ENCODE measurements at places on chromosomes 6 and 20.

GRCh38 chr6:128074567-128074966 lies 173.7 kb upstream of the THEMIS start:
- no peak for DNase-seq

DNA sequence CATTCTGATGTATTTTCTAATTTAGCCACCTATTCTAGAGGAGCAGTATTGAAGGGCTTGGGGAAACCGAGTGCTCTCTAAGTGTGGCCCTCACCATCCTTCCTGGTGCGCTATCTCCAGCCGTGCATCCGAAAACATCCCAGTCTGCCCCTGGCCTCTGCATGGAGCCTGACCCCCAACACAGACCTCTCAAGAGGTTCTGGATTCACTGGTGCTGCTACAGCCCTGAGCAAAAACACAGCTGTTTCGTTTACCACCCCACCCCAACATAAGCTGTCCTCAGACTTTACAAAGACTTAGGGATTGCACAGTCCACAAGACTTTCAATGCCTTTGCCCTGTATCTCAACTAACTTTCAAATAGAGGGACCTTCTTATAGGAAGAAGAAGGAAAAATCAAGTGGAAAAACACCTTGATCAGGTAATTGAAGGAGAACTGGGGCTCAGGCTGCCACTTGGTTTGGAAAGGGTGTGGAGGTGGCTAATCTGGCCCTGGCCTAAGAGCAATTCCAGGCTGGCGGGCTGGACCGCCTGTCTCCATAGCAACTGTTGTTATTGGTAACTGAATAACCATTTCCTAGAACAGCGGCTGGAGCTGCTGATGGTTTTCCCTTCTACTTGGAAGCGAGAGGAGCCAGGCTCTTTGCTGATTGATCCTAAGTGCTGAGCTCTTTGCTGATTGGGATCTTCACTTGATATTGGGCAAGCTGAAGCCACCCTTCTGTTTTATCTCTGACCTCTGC lies 90.2 kb upstream of the TOX2 start:
- no peak for DNase-seq

- no peak for DNase-seq
Measured at GRCh38 chr6:70651326-70651905, 16.3 kb upstream of the SMAP1 start.

DNA sequence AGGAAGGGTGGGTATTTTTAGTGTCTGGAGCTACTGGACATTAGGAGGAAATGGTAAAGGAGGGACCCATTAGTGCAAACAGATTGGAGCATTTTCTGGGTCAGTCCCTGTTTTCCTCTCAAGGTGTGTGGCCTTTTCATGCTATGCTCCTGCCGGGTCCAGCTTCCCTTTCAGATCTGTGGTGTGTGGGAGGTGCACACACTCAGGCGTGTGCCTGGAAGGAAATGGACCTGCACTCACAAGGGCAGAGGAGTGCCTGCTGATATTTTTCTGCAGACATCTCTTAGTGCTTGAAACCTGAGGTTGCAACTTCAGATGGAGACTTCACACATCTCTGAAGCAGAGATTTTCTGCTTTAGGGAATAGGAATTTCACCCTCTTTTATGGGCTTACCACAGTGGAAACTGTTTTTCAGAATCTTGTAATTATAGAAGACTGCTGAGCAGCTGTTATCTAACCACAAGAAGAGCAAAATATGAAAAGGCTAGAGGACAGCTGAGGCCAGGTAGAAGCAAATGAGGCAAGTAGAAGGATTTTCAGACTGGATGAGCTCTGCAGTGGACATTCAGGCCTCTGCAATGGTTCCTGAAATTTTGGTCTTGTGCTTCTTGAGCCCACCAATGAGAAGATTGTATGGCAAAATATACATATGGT lies 764.3 kb downstream of the QKI start:
- no peak for DNase-seq

DNA sequence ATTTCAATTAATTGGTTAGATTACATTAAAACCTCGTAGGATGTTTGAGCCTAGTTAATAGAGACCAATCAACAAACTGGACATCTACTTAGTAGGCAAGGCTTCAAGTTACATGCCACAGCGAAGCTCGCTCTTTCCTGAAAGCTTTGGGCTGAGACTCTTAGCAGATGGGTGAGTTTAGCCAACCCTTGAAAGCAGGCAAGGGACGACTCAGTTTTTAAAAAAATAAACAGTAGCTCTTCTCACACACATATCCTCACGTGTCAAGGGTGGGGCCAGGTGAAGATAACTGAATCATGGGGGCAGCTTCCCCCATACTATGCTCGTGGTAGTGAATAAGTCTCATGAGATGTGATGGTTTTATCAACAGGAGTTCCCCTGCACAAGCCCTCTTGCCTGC lies 775 bp downstream of the MTFR2 start:
- DNase-seq, result no peak

DNA sequence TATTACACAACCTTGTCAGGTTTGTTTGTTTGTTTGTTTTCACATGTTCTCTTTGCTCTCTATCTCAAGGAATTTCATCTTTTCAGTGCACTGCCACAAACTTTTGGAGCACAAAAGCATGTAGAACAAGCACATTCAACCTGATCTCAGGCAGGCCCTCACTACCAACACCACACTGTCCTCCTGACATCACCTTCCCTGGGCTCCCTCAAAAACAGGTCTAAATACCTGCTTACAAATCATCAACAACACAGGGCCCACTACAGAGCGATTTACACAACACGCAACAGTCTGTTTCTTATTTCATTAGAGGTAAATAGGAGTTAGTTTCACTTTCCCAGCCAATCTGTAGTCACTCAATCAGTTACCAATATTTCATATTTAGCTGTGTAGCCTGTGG lies 241.4 kb downstream of the EPHA7 start:
- no peak for DNase-seq

DNA sequence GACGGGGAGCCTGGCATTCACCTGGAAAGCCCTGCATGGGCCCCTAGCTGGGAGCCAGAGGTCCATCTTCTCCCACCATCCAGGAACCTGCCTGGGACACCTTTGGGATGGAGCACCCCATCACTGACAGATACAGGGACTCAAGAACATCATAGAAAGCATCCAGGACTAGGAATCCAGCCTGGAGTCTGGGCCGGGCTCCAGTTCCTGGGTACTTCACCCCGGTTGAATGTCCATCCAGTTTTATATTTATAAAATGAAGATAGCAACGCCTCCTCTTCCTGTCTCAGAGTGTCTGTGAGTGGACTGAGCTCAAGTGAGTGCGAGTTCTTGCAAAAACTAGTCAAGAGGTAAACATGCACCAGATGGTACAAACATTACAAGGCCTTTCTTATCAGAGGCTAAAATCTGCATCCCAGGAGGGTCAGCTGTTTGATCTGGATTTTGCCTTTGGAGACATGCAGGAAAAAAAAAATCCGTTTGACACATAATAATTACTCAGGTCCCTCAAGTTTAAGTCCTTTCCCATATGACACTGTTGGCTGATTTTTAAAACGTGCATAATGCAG lies 27.4 kb downstream of the ZC3H12D start:
- no peak for DNase-seq

DNA sequence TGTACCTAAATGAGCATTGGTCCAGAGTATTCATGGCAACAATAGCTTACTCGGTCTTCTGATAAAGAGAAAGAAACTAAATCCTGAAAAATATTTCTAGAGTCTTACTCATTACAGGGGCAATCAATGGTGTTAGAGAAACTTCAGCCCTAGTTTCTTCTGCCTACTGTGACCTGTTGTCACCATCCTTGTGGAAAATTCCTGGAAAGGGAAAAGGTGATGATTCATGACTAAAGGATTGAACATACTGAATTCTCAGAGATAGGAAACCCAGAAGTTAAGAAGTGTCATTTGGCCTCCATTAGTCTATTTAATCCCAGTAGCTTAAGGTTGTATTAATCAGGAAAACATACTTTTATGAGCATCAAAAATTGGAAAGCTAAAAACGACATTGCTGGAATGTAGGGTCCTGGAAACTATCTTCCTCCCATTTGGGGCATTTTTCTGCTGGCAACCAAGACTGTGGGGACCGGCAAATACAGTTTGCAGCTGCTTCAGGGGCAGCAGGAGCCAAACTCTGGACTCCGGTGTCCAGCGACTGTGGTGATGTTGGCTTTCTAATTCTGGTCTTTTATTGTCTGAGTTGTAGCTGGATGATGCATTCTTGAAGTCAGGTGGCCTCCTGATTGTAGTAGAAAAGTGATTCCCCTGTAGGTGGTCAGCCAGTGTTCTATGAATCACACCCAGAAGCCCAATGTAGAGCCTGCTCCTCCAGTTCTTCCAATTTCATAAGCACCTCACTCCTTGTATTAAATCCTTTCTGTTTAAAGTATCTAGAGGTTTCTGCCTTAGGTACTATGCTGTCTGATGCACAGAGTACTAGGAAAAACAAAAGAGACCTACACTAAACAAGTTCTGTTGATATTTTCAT lies 67.6 kb downstream of the LCA5 start:
- DNase-seq, result no peak

- DNase-seq, result no peak
Measured at GRCh38 chr20:59084041-59084850, 41.7 kb upstream of the PRELID3B start.

DNA sequence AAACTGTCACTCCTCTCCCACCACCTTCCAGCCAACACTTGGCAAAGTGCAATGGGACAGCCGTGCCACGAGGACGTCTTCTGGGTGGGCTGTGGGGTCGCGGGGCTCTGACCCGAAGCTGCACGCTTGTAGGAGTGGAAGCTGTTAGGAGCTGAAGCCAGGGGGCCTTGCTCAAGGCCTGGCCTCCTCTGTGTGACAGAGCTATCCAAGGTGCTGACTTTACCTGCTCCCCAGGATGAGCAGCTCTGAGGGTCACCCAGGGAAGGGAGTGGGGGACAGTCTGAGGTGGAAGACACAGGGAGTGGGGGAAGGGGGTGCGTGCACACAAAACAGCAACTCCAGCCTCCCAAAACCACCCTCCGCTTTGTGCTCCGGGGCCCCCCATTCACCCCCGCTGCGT lies 17.5 kb upstream of the CHRNA4 start:
- no peak for DNase-seq

DNA sequence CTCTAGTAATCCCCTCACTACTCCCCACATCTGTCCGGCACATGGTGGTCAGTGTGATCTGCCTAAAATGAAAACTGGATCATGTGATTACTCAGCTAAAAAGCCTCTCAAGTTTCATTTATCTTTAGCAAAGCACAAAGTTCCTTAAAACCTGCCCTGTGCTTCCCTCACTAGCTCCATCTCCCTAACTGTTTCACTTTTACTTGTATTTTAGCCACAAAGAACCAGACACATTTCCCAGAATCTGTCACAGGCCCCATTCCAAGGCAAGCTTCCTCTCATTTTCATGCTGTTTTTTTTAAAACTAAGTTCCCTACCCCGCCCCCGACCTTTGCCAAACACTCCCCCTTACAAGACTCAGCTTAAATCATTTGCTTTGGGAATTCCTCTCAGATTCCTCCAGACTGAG lies 8.9 kb upstream of the IGF2R start:
- DNase-seq, result no peak

DNA sequence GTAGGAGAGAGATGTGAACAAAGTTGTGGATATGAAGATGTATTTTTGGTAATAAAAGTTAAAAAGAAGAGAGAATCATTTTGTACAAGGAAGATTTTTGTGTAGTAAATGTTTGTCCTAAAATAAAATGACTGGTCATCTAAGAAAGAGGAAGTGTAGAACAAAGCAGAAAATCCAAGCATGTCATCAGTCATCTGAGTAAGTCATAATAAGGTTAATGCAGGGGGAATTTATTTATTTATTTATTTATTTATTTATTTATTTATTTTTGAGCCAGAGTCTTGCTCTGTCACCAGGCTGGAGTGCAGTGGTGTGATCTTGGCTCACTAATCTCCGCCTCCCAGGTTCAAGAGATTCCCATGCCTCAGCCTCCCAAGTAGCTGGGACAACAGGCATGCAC lies 15.7 kb upstream of the CGA start:
- no peak for DNase-seq

- no peak for DNase-seq
Measured at GRCh38 chr6:101489456-101489855, 95.9 kb downstream of the GRIK2 start.

DNA sequence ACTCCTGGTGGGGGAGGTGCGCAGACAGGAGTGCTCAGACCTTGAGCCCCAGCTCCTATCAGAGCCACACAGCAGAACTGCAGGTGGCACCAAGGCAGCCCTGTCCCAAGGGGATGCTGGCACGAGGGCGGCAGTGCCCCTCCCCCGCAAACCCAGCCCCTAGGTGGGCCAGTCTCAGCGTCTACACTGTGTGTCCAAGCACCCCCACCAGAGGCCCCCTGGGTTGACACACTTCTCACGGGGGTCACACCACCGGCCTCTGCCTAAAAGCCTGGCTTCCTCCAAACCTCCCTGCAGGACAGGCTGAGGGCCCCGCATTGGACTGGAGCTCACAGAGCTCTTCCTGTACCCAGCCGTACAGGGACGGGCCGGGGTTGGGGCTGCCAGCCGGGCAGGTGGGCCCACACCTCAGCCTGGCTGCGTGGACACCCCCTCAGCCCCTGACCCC lies 8.1 kb downstream of the SLC2A4RG start:
- no peak for DNase-seq

DNA sequence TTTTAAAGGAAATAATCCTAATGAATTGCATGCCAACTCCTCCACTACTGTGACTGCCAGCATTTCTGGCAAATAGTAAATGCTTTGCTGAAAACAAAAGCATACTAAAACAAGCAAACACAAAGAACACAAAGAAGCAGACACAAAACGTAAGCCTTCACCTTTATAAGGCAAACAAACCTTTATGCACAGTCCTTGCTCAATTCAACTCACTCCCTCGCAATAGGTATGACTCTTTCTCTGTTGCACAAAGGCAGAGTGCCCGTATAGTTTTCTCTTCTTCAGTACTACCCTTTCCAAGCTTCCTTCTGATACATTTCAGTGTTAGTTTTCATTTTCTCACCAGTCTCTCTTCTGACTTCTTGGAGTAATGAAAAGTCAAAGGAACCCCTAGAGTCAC lies 63.9 kb downstream of the PDE10A start:
- DNase-seq, result no peak

- DNase-seq, result no peak
Measured at GRCh38 chr6:2528156-2528555, 222.6 kb downstream of the MYLK4 start.

GRCh38 chr6:14811775-14812428 lies 434.0 kb upstream of the JARID2 start:
- peak; percentile 30 for DNase-seq

GRCh38 chr6:120055071-120055470 lies 705.5 kb upstream of the MAN1A1 start:
- no peak for DNase-seq

DNA sequence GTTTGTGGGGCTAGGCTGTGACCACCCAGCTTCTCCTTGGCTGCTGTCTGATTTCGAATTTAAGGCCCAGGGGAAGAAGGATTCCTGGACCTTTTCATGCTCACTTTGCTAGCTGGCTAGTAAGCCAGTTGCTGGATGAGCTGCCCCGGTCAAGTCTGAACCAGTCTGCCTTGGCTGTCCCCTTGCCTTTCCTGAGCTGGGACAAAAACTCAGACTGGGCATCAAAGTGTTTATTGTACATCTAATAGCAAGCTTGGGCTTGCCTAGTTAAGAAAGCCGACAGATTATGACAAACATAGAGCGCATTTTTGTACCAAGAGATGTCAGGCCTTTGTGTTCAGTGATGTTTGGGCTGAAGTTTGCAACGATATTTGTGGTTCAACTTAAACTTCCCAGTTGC lies 750 bp upstream of the PAK5 start:
- no peak for DNase-seq

- no peak for DNase-seq
Measured at GRCh38 chr20:8155229-8155628, 23.2 kb downstream of the PLCB1 start.

All from AG04450 (cell line).